Trophoblast cell (in vitro differentiated cells and primary cell): ENCODE measurements at places on chromosomes 16 and 17.
A peak's percentile ranks its signal among the peaks of the same experiment; 100 is the strongest.

GRCh38 chr16:77385481-77385880 lies 49.4 kb downstream of the ADAMTS18 start:
- DNase-seq: no peak

DNA sequence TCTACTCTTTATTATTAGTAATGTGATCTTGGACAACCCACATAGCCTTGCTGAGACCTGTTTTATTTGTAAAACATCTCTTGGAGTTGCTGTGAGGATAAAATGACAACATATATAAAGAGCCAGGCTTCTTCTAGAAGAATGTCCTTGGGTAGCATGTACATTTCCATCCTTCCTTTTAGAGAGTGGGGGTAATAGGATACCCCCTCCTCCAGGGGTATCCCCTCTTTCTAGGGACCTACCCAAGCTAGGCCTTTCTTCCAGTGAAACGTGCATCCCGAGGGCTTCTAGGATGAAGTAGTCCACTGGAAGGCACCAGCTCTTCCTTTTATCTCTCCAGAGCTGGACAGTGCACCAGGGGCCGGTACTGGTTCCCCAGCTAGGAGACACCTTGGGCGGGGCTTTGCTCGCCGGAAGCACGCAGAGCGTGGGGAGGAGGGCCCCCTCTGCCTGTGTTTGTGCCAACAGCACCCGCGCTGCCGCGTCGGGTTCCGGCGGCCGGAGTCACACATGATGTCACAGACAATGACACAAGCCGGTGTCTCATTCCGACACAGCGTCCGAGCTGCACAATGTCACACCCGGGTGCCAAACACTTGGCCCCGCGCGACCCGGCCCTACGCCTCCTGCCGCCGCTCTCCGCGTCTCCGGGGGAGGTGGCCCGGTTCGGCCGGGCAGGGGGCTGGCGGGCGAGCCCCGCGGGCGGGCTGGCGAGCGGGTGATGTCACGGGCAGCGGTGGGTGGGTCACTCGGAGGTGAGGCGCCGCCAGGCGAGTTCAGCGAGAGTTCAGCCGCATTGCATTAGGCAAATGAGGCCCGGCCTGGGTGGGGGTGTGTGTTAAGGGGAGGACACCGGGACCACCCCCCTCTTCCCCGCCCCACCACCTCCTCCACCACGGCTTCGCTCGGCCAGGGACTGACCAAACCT lies 23.4 kb downstream of the GJD3 start:
- DNase-seq: peak; percentile 94

- no peak for DNase-seq
These were observed 69.6 kb downstream of the PLXDC1 start for GRCh38 chr17:39081851-39082250.

DNA sequence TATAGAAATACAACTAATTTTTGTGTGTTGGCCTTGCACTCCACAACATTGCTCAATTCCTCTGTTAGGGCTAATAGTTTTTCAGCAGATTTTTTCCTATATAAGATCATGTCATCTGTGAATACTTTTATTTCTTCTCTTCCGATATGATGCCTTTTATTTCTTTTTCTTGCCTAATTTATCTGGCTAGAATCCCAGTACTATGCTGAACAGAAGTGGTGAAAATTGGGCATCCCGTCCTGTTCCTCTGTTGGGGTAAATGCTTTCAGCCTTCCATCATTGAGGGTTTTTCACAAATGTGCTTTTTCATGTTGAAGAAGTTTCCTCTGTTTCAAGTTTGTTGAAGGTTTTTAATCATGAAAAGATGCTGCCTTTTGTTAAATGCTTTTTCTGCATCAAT lies 22.7 kb upstream of the TNFRSF13B start:
- no peak for DNase-seq

- DNase-seq: peak; percentile 13
These were observed 14.8 kb downstream of the PLD6 start for GRCh38 chr17:17191346-17191792.

DNA sequence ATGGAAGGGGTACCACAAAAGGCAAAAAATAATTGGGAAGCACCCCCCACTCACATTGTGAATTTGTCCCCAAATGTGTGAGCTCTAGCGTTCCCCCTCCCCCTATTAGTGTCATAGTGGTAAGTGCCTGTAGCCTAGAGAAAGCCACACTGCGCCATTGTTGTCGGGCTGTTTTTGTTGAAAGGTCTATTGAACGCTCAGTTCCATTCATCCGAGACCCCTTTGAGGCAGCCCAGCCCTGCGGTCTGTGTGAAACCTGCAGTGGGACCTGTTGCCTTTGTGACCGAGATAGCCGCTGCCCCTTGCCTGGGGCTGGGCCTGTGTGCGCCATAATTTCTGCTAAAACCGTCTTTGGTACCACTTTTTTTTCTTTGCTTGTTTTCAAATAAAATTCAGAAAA lies 3.0 kb downstream of the JPT2 start:
- no peak for DNase-seq

DNA sequence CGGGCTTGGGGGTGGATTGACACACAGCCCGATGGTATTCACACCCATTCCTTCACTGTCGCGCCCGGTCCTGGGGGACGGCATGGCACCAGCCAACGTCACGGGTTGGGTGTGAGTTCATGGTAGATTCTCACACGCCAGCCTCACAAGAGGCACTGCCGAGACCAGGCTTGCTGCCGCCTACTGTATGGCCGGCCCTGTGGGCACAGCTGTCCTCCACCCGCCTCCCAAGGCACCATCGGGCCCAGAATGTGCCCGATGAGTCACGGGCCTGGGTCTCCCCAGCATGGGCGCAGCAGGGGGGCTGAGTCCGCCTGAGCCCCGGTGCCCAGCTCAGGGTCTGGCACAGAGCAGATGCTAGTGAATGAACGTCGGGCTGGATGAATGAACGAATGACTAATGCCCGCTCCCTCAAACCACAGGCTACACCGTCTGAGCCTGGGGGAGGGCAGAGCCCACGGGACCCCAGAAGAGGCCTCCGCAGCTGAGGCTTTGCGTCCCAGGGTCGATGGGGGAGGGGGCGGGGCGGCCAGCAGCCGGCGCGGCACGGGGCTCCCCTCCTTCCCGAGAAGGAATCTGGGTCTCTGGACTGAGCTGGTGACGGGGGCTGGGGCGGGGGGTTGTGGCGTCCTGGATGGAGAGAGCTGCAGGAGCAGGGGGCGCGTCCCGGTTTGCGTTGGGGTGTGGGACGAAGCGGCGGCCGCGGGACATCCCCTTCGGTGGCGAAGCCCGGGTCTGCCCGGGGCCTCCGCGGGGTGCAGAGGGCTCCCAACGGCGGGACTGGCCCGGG lies 829 bp downstream of the PITPNM3 start:
- peak; percentile 10 for DNase-seq

DNA sequence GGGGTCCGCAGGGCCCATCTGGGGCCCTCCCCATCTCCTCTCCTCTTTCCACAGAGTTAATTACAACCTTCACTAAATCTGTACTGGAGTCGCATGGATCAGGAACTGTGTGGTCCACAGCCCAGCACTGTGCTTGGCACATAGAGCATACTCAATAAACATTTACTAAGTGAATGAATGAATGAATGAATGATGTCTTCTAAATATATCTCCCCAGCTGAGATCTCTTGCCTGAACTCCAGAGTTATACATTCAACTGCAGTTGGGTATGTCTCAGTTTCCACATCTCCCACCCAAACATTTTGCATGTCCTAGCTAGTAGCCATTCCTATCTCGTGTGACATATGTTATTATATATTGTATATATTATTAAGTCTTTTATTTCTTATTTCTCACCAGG lies 28.7 kb upstream of the IL21R start:
- no peak for DNase-seq

- DNase-seq: no peak
These were observed 24.7 kb upstream of the TMC7 start for GRCh38 chr16:18959031-18959505.

DNA sequence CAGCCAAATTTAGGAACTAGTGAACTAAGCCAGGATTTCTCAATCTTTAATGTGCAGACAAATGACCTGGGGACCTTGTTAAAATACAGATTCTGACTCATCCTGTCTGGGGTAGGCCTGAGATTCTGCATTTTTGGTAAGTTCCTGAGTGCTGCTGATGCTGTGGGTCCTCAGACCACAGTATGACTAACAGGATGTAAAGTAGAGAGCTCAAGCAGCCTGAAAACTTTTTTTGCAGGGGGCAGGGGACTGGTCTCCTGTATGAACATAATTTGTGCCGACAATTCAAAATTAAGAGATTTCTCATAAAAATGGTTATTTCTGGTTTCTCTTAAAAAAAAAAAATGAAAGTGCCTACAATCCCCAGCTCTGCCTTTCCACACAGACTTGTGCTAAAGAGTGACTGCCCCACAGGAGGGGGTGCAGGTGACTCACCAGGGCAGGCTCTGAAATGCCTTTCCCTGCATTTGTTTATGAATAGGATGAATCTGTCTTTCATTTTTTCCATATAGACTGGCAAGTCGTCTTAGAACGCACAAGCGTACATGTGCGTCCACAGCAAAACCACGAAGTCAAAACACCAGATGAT lies 271.5 kb downstream of the PHKB start:
- no peak for DNase-seq

- DNase-seq: no peak
These were observed 7.1 kb downstream of the USP31 start for GRCh38 chr16:23141959-23142740.

DNA sequence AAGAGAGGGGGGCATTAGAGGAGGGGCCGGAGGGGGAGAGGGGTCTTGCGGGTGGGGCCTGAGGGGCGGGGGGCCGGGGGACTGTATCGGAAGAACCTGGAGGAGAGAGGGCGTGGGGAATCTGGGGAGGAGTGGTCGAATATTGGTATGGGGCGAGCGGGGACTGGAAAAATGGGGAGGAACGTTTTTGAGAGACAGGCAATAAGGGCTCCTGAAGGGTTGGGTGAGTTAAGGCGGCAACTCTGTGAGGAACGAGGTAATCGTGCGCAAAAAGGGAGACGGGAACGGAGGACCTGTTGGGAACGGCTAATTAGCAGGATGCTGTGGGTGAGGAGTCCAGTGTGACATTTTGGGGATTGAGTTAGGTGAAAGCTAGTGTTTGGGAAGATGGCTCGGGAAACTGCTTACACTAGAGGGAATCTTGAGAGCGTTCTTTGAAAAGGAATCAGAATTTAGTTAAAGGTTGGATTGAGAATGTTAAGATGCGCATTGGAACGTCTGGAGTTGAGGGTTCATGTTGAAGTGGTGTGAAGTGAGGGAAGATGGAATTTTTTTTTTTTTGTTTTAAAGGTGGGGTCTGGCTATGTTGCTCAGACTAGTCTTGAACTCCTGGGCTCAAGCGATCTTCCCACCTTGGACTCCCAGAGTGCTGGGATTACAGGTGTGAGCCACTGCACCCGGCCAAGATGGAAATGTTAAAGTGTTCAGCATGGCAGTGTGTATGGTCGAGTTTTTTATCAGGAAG lies 662 bp downstream of the WIPF2 start:
- DNase-seq: peak; percentile 28

GRCh38 chr17:17931159-17931558 lies 41.0 kb downstream of the TOM1L2 start:
- DNase-seq: no peak

DNA sequence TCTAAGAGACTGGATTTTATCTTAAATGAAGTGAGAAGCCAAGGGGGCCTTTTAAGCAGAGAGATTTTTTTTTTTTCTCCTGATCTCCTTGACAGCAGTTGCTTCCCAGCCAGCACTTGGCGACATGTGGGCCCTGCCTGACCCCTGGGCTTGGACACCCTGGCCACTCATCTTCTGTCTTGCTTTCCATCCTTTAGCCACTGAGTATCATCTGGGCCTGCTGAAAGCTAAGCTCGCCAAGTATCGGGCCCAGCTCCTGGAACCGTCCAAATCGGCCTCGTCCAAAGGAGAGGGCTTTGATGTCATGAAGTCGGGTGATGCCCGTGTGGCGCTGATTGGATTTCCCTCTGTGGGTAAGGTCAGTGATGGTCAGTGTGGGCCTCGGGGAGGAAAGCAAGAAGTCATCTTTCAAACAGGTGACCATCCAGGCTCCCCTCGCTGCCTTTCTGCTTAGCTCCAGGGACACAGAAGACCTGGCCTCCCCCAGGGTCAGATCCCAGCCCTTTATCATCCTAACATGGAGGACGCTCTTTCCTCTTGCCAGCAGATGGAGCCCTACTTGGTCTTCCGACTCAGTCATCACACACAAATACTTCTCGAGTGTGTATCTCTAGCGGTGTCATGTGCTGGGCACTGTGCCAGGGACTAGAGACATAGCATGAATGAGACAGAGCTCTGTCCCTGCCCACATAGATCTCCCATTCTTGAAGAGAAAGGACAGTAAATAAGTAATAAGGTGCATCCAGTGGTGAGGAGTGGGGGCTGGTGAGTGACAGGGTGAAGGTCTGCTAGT lies 6.1 kb downstream of the DRG2 start:
- peak; percentile 33 for DNase-seq

DNA sequence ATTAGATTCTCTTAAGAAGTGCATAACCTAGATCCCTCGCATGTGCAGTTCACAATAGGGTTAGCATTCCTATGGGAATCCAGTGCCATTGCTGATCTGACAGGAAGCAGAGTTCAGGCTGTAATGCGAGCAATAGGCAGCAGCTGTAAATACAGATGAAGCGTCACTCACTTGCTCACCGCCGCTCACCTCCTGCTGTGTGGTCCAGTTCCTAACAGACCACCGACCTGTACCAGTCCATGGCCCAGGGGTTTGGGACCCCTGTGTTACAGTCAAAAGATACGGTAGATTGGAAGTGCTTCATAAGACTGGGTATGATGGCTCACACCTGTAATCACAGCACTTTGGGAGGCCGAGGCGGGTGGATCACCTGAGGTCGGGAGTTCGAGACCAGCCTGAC lies 2.8 kb downstream of the STAT5A start:
- no peak for DNase-seq

GRCh38 chr16:66954097-66954659 lies 6.9 kb upstream of the CES3 start:
- peak; percentile 59 for DNase-seq

DNA sequence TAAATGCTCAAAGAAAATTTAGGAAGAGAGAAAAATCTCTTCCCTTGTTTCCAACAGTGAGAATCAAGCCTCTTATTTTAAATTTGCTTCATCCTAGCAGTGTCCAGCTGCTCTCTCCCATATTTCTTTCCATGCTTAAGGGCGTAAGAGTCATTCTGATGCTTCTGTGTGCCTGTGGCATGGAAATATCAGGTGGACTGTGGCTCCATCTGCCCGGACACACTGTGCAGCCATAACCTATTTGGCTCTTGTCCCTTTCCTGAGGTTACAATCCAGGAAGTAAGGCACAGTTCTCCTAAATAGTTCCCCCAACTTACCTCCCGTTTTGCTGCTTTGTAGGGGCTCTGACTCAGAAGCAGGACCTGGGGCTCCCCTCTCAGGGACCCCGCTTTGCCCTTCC lies 6.3 kb upstream of the KRT222 start:
- no peak for DNase-seq

- no peak for DNase-seq
These were observed 79.2 kb downstream of the ZNF423 start for GRCh38 chr16:49776734-49777133.

- no peak for DNase-seq
These were observed 769.7 kb upstream of the RBFOX1 start for GRCh38 chr16:6562986-6563385.
